ENCODE measurements at places on chromosomes 2 and 18. TPM values are rescaled to one million over a fixed set of nuclear protein-coding genes. Genes with fewer than 3 reads are reported as not detected.

The POTEI gene
- total RNA-seq = not detected

The GAL3ST2 gene
- 0.09 TPM for total RNA-seq

The MTLN gene
- 106 TPM for total RNA-seq

The RNF103 gene
- 19.7 TPM for total RNA-seq

The SATB2 gene
- 1.2 TPM for total RNA-seq

The ANO7 gene
- 0.35 TPM for total RNA-seq

The KCNJ3 gene
- 0.31 TPM for total RNA-seq

The CRYGC gene
- total RNA-seq = not detected

The CSRNP3 gene
- 15.6 TPM for total RNA-seq

- DNase-seq = no peak
Measured at GRCh38 chr2:215918901-215919599, 94.3 kb downstream of the MREG start.

DNA sequence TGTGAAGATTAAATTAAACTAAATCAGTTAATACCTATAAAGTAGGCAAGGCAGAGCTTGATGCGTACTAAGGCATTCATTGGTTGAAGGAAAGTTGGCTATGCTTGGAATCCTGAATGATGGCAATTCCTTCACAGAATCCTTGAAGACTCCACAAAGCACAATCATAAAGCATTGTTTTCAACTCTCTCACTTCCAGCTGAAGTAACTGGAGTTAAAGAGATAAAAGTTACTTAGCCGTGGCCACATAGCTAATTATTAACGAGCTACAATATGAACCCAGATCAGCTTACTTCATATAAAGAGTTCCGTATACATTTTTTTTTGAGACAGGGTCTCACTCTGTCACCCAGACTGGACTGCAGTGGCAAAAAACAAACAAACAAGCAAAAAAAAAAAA lies 483.9 kb upstream of the DDX18 start:
- no peak for DNase-seq

- no peak for DNase-seq
Measured at GRCh38 chr2:153101187-153101586, 377.4 kb downstream of the RPRM start.

DNA sequence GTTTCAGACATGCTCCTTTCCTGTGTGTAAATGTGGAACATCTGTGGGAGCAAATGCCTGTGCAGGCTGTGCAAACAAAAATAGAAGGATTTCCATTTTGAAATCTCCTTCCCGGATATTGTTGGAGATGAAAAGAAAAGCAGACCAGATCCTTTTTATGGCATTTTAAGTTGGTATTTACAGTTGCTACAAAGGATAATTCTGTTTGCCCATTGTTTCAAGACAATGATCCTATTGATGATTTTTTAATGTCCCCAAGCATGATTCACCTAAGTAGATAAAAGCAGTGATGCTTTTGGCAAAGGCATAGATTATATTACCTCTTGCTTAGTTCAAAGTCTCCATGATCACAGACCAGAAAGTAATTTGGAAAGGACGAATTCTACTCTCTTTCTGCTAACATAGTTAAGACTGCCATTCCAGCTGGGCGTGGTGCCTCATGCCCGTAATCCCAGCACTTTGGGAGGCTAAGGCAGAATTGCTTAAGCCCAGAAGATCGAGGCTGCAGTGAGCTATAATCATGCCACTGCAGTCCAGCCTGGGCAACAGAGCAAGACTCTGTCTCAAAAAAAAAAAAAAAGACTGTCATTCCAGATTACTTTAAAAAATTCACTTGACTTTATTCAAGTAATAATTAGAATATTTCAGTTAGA lies 209.6 kb upstream of the SLC39A10 start:
- peak; percentile 30 for DNase-seq

DNA sequence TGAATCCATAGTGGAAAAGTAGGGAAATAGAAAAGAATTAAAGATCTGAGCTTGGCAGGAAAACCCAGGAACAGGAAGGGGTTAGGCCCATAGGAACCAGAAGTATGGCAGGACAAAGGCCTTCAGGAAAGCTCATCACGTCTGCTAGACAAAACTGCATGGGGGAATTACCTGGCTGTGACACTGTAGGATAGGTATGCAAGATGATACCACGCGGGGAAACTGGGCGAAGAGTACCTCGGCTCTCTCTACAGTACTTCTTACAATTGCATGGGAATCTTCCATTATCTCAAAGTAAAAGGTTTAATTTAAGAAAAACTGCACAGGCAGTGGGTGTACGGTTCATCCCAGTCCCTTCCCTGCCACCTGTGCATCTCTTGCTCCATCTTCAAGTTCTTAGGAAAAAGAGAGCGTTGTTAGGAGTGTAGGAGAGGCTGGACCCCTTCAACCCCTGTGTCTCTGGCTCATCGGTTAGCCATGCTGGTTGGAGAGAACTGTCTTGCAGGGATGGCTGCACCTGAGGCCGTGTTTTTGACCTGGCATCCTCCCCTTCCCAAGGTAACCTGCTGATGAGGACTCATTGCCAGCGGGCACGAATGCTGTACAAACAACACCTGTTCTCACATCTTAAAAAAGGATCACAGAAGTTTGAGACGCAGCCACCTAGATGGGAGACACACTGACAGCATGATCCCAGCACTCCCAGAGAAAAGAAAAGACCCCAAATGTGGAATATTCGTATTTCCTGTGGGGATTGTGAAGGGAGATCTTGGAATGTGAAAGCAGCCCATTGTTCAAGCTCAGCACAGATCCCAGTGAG lies 120.5 kb upstream of the COPS8 start:
- DNase-seq = no peak

DNA sequence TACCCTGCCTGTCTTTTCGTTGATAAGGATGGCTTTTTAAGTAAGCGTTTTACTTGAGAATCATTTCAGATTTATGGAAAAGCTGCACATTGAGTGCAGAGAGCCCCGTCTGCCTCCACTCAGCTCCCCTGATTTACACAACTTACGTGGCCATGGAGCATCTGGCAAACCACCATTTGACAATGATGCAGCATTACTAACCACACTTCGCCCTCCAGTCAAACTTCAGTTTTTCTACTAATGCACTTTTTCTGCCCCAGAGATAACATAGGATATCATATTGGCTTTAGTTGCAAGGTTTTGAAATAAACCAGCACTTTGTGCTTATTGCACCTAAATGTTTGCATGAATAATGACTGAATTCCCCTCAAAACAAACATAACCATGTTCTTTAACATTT lies 165.1 kb upstream of the TPO start:
- DNase-seq = no peak

GRCh38 chr2:168466834-168467565 lies 10.9 kb downstream of the CERS6 start:
- DNase-seq = no peak

GRCh38 chr2:238864207-238865014 lies 16.5 kb downstream of the TWIST2 start:
- peak; percentile 97 for DNase-seq

GRCh38 chr2:124822516-124822915 lies 797.4 kb downstream of the CNTNAP5 start:
- DNase-seq = peak; percentile 25

- DNase-seq = no peak
Measured at GRCh38 chr2:99692785-99693184, 203.0 kb upstream of the REV1 start.

DNA sequence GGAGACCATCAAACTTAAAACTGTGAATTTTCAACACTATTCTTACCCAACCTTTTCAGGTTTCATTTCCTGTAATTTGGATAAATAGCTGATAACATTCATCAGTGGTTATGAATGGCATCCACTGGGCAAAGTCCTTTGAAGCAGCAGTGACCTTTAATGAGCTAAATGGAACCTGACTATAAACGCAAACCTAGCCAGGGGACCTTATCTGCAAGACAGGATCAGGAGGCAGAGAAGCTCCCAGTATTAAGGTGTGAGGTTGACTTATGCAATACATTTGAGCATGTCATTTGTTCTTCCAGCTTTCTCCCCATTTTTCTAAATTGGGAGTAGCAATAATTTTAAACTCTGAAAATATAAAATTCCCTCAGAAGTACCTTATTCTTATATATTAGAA lies 38.4 kb downstream of the CREG2 start:
- no peak for DNase-seq

DNA sequence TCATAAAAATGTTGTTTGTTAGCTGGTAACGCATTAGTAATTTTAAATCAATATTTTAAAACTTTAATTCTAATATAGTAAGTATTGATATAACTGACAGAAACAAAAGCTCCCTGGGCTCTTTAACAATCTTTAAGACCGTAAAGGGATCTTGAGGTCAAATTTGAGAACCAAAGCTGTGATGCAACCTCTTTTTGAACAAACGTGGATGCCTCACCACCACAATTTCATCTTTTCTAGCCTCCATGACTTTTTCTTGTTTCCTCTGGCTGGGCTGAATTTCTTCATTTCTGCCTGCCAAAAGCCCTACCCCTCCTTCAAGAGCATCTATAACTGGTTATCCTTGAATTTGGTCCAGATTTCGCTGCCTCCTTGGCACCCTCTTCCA lies 563 bp upstream of the POLE4 start:
- no peak for DNase-seq

- DNase-seq = peak; percentile 68
Measured at GRCh38 chr2:9139491-9140443, 66.8 kb upstream of the ASAP2 start.

DNA sequence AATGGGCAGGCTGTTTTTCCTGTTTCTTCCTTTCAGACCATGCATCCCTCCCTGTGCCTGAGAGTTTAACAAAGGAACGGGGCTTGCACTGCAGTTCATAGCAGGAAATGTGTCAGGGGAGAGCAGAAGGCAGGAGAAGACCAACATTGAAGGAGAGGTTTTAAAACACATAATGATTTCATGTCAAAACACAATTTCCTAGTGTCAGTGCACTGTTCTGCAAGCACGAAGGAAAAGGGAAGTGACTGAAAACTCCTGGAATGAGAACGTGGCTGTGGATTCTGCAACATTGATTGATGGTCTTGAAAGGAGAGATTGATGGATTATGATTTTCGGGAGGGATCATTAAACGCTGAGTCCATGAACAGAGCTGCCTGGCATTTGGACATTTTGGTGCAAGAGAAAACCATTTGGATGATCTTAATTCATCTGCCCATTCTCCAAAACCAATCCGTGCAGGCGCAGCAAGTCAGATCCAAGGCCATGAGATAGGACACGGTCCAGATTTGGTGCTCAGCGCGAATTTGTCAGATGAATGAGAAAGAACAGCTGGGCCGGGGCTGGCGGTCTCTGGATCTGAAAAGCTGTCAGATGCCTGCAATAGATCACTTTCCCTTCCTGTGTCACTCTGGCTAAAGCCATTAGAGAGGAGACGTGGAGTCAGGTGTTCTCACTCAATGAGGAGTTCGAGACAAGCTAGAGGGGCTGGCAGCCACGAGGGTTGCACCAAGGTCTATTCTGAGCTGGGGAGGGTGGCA lies 38.4 kb downstream of the C1QL2 start:
- DNase-seq = peak; percentile 5

- DNase-seq = no peak
Measured at GRCh38 chr2:72040629-72041571, 106.8 kb downstream of the CYP26B1 start.

DNA sequence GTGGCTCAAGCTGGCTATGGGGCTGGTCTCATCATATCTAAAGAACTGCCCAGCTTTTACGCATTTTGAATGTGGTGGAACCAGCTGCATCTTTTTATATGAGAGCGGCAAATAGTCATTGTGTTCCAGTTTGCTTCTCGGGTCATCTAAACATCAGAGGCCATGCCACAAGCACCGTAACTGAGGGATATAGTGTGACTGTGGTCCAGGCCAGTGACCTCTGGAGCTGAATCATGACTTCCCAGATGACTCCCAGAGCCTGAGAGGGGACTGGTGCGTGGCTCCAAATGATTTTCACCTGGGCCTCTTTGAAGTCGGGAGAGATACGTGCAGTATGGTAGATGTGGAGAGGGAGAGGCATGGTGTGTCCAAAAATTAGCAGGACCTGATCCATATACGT lies 271.0 kb downstream of the NEDD4L start:
- no peak for DNase-seq

- no peak for DNase-seq
Measured at GRCh38 chr2:231305221-231305620, 90.3 kb upstream of the B3GNT7 start.

DNA sequence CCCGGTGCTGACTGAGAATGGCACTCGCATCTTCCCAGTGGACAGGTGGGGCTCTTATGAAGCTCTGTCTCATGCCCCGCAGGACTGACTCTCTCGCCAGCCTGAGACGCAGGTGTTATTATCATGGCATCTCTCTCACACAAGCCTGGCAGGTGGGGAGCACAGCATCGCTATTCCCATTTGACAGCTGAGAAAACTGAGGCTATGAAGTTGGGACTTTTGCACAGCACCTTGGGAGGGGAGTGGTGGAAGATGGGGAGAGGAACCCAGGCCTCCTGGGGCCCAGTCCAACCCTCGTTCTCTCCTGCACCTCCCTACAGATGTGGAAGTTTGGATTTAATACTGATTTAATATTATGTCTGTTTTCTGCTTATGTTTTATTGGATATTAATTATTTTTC lies 9.0 kb upstream of the NTSR2 start:
- DNase-seq = no peak

DNA sequence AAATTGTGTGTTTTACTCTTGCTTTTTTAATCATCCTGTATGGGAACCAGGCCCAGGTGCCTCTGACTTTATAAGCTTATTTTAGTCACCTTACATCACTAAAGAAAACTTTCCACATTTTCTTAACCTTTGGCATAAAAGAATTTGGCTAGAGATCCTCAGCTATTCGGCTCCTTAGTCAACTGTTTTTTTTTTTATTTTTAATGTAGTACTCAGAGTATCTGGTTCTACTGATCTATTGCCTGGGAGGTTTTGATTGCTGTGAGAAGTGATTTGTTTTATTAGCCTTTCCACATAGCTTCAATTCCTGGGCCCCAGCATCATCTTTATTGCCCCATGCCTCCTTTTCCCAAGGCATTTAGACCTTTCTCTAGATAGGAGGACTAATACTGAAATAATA lies 121.0 kb downstream of the MYO1B start:
- DNase-seq = peak; percentile 69

DNA sequence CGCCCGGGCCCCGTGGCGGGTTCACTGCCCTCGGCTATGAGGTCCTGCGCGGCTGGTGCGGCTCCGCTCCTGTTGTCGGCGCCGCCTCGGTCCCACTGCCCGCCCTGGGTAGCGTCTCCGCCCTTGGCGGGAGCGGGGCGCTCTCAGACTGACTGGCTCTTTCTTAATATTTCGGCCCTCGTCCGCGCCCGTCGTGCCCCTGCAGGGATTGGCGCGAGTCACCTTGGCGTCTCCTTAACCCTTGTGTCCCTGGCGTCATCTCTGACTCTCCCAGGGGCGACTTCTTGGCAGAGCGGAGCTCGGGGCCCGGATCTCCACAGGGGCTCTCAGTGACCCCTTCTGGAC lies 1.3 kb downstream of the PTMA start:
- peak; percentile 63 for DNase-seq

- no peak for DNase-seq
Measured at GRCh38 chr2:97712693-97713295, 582 bp upstream of the ZAP70 start.

DNA sequence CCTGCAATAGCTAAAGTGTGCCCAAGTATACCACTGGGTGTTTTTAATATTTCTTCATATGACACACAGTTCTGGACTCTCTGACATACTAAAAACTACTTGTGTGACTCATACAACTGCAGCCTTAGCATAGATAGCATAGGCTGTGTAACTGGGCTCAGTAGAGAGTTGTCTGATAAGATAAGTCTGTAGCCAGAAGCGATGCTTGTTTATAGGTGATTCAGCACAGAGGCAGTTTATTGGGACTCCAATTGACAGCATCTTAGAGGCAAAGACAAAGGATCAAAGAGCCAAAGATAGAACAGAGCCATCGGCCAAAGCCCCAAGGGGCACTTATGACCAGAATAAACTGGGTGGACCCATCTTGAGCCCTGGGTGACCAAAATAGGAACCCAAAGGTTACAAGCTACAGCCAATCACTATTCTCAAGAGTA lies 42.3 kb downstream of the AAK1 start:
- no peak for DNase-seq

- no peak for DNase-seq
Measured at GRCh38 chr2:24722141-24722790, 70.9 kb downstream of the PTRHD1 start.

All from muscle of leg (tissue), 16 donors.